Activated naive CD4-positive, alpha-beta T cell treated with anti-CD3 and anti-CD28 coated beads, Interleukin-2, amount 50 U/mL, for 72 hours (primary cell): ENCODE measurements at places on chromosomes 1 and 21. TPM values are rescaled to one million over a fixed set of nuclear protein-coding genes. Genes with fewer than 3 reads are reported as not detected.

The SYPL2 gene
- total RNA-seq = 0.09 TPM

The SLC35F3 gene
- total RNA-seq = 0.49 TPM

The AADACL3 gene
- not detected for total RNA-seq

The CD48 gene
- total RNA-seq = 236 TPM

The SNRPE gene
- total RNA-seq = 285 TPM

The IFNLR1 gene
- total RNA-seq = 6.3 TPM

The AMY2A gene
- not detected for total RNA-seq

The SLC30A2 gene
- not detected for total RNA-seq

The HAO2 gene
- total RNA-seq = not detected

The TRAPPC10 gene
- 49.2 TPM for total RNA-seq
